ENCODE measurements at places on chromosomes 4 and X.

DNA sequence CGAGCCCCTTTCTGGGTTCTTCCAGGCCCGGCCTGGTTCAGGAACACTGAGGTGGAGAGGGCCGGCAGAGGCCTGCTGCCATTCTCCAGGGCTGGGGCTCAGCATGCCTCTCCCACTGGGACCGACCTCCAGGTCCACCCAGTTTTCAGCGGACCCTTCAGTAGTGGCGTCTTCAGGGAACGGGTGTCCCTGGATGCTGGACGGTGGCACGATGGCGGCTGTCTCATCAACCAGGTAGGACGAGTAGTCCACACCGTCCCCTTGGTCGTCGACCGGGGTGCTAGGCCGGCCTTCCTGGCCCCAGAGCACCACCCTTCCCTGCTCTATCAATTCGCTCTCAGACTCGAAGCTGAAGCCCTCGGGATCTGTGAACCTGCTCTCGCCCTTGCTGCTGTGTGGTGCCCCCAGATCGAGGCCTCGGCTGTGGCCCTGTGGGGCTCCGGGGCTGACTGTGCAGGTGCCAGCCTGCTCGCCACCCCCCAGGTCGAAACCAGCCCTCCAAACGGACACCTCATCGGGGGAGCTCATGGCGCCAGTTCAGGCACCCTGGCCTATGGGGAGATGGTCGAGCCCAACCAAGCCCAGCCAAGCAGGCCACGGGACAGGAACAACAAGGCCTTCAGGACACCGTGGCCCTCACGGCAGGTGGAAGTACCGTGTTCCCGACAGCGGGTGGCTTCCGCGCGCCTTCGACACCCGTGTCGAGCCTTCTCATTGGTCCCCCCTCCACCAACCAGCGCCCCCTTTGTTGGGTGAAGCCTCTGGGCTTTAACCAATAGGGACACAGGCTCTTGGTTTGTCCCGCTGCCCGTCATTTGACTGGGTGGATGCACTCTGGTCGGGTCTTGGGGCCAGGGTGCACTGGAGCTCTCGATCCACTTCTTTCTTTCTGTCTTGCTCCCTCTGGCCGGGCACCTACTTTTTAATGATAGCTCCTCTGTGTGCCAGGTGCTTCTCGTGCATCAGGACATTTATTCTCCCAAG, 814 bp upstream of the LOC101059915 start:
- DNase-seq, result no peak

DNA sequence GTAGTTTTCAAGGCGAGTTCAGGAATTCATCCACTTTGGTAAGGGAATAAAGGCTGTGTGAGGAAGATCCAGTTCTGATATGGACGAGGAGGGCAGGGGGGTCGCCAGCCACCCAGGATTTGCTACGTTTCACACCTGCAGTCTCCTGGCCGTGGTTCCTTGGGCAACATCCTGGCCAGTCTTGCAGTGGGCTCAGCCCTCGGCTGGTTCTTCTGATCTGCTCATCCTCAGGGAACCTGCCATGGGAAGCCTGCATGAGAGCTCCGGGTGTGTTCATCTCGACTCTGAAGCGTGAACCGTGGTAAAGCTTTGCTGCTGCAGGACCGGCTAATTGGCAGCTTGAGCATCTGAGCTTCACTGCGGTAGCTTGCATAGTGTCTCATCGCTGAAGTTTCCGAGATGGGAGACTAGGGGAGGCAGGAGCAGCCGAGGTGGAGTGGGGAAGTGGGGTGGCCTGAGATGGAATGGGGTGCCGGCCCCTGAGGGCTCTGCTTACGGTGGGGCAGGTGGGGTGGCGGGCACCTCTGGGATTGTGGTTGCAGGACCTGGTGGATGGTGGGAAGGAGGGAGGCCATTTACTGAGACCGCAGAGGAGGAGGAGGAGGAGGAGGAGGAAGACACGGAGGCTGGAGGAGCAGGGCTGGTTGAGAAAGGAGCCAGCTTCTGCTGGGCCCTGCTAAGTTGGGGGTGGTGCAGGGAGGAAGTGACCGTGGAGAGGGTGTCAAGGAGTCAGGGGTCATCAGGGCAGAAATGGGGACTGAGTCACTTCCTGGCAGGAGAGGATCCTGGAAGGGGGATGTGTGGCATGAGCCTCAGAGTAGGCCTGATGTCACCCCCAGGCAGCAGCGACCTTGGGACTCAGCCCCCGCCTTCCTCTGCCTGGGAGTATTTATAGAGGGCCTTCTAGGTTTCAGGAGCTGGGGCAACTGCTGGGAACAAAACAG, 213.1 kb upstream of the PSAPL1 start:
- no peak for DNase-seq

DNA sequence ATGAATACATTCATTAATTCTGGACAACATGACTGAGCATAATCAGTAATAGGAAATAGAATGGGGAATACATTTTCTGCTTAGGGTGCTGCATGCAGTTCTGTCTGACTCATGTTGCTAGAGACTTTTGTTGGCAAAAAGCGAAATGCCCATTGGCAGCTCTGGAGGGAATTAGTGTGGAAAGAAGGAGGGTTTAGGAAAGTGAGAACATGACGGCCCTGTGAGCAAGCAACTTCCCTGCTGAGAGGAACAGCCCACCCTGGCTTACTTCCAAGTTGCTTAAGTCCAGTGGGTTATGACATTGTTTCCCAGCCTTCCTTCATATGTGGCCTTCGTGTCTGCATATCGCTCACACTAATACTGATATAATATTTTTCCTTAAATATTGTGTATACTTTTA, 13.8 kb downstream of the MAD2L1 start:
- no peak for DNase-seq

GRCh38 chr4:57877047-57877458, 766.9 kb upstream of the IGFBP7 start:
- DNase-seq, result no peak

DNA sequence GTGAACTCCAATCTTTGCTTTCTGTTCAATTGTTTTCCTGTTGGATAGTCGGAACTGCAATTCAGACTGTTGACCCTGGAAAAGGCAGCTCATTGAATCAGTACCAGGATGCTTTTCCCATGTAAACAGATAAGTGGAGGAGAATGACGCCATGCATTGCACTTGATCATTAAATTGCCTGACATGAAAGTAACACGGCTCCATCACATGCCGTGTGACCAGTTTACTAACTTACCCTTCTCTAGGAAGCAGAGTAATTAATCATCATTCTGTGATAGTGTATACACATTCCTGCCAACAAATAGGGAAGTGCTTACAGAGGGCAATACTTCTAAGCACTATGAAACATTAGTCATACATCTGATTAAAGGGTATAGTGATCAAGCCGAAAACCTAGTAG, 101.4 kb downstream of the PPARGC1A start:
- DNase-seq, result no peak

GRCh38 chr4:27040356-27040755, 179.7 kb downstream of the STIM2 start:
- DNase-seq, result no peak

- DNase-seq, result no peak
These were observed 20.2 kb upstream of the MAP3K15 start for GRCh38 chrX:19535476-19535875.

- DNase-seq, result no peak
These were observed 800.0 kb upstream of the IGFBP7 start for GRCh38 chr4:57910151-57910550.

DNA sequence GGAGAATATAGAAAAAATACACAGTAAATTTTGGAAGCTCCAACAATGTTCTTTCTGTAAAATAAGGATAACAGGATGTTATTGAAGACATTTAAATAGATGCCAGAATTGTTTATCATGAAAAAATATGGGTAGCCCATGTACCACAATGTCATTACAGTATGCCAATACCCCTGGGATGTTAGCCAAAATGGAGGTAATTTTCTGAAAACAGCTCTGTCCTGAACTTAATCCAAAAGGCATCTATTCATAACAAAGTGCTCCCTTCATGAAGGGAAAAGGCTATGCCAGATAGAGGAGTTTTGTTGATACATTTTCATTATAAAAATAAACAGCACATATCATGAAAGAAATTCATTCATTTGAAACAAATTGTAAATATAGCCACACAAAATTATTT, 1902.6 kb upstream of the AGA start:
- no peak for DNase-seq

- DNase-seq, result no peak
These were observed 60.2 kb upstream of the PGAM4 start for GRCh38 chrX:78029663-78030062.

DNA sequence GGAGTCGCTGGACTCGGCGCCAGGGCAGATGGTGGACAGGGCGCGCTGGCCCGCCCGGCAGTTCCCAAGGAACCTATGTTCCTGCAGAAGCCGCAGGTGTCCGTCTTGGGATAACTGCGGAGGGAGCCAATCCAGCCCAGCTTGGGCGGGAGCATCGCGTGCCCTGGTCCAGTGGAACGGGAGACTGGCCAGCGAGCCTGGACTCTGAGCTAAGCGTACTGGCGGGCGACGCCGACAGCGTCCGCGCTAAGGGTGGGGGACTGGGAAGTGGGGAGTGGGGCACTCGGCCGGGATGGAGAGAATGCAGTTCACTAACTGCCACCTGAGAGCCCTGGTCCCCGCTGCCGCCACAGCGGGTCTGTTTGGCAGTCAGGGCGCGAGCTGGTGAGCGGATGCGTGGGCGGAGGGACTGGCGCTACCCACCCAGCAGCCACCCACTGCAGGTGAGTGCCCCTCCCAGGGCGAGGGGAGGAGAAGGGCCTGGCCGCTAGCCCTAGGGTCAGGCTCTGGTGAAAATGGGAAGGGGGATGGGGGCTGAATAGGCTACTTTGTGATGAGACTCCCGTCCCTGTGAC, 1.3 kb upstream of the MAMLD1 start:
- DNase-seq, result no peak

- DNase-seq, result no peak
These were observed 91.8 kb downstream of the SHISA3 start for GRCh38 chr4:42489095-42489494.

DNA sequence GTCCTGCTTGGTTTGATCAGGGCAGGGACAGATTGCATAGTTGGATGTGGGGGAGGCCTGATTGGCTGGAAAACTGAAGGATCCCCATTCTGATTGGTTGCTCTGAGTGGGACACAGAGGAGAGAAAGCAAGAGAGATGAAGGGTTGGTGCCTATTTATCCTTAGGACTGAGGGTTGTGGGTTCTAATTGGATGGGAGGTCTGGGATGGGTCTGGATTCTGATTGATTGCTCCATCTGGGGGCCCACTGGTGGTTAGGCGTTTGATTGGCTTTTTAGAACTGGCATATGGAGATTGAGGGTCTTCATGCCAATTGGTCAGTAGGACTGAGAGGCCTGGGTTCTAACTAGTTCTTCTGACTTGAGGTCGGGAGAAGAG, 644 bp upstream of the EBP start:
- DNase-seq, result no peak

DNA sequence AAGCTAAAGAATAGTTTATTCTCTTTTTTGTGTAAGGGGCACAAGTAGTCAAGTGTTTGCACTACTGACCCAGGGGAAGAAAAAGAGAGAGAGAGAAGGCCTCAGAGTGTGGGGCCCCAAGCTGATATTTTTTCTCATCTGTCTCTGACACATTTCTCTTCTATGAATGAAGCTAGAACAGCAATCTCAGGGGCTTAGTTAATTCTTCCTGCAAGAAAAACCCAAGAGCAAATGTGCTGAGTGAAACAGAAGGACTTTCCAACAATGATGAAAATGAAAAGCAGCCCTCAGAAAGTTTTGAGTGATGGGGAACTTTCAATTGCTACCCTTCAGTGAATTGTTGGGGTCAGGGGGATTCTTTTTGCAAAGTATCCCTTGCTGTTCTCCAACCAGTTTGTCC, 9.2 kb upstream of the MSN start:
- DNase-seq, result no peak

DNA sequence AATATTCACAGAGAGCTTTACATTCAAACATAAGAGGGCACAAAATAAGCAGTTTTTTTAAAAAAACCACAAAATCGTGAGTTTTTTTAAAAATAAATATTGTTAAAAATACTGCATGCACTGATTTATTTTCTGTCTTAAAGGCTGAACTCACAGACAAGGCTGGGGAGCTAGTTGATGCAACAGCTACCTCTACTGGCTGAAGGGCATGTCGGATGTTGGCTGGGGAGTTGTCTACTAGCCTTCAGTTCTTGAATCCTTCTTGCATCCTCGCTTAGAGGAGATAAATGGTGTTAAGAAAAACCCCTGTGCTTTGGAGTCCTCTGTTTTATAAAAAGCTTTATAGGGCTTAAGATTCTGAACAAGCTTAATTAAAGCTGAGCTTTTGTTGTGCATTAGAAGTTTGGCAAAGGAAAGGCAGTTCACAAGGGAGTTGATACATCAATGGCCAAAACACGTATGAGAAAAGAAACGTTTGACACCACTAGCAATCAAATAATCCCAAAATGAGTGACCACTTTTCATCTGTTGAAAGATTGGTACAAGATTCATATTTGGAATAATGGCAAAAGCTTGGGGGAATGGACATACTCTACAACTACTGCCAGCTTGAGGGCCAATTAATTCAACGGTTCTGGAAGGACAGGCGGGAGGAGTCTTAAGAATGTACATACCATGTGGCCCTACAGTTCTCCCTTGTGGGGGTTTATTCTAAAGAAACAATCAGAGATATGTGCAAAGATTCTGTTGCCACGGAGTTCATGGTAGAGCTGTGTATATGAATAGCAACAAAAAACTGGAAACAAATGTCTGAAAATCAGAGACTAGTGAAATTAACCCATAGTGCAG, 94.7 kb downstream of the SEL1L3 start:
- DNase-seq, result peak; percentile 11

DNA sequence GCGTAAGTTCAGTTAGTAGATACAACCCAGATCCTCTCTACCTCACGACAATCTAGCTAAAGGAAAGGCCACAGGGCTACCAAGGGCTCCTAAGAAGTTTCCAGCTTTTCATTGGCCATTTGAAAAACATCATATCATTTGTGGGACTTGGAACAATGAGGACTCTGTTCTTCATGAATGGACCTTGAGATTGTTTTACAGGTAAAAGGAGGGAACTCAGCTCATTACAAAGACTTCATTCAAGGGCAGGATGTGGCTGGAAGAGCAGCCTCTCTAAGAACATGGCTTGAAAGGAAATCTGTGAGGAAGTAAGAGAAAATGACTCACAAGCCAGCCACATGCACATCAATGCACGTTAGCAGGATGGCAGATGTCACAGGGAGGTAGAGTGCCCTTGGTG, 105.9 kb upstream of the SLC7A11 start:
- DNase-seq, result no peak

DNA sequence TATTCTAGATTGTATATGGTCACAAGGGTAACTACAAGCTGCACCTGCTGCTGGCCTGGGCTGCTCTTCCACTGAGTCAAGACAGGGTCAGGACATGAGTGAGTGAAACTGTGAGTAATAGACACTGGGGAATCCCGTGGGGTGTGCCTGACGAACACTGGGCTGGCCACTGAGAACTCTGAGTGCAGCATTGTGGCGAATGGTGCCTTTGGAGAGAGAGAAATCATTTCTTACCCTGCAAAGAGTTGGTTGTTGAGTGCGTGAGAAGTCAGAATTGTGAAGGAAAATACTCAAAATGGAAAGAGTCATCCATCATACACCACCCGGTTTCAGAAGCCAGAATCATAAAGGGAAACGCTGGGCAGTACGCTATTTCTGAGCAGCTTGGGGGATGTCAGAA, 43.1 kb upstream of the LSM6 start:
- no peak for DNase-seq

All from frontal cortex (tissue), 4 donors.